ENCODE measurements at places on chromosomes 5 and 9. TPM values are rescaled to one million over a fixed set of nuclear protein-coding genes. Genes with fewer than 3 reads are reported as not detected.

AGXT2 gene
- not detected for total RNA-seq

GRCh38 chr9:35736201-35736633, 3.8 kb downstream of the CREB3 start:
- no peak for DNase-seq
- no peaks in the 10 kb centered on the region for H3K27me3 ChIP-seq
- no peaks in the 10 kb centered on the region for H3K4me1 ChIP-seq
- H3K4me3 ChIP-seq = no peak overlapping the region
- no peak overlapping the region for H3K27ac ChIP-seq
- peaks cover 36% of the 10 kb centered on the region for H3K36me3 ChIP-seq

DNA sequence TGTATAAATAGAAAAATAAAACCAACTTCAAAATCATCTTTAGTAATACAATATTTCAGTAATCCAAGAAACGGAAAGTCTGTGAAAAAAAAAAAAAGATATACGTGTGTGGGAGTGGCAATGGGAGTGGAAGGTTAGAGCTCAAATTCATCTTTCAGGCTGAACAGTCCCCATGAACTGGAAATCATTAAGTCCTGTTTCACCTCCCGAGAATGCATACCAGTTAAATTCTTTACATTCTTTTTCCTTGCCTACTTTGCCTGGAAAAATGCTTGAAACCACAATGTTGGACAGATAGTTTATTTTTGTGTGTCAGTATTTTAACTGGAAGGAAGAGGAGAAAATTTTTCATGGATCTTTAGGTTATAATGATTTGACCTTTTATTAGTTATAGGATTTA, 166.8 kb downstream of the MUSK start:
- H3K36me3 ChIP-seq = no peaks in the 10 kb centered on the region
- no peak overlapping the region for H3K4me3 ChIP-seq
- no peak overlapping the region for H3K27ac ChIP-seq
- H3K27me3 ChIP-seq = no peaks in the 10 kb centered on the region
- no peaks in the 10 kb centered on the region for H3K4me1 ChIP-seq

DNA sequence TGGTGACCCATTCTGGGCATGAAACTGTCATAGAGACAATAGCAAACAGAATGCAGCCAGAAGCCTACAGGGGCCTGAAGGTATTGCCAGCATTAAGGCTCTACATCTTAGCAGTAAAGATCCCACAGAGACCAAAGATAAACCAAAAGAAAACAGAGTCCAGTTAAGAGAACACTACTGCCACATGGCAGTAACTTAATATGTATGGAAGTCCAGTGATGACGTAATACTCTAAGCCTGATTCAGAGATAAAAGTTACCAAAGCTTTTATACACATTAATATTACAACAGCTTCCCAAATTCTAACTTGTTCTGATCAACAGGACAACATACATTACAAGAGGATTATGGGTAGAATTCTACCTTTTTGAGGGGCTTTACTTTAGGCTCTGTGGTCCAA, 371.5 kb downstream of the PRELID2 start:
- H3K4me1 ChIP-seq = no peaks in the 10 kb centered on the region
- no peaks in the 10 kb centered on the region for H3K27me3 ChIP-seq
- no peak overlapping the region for H3K27ac ChIP-seq
- no peak for DNase-seq
- H3K36me3 ChIP-seq = no peaks in the 10 kb centered on the region

DNA sequence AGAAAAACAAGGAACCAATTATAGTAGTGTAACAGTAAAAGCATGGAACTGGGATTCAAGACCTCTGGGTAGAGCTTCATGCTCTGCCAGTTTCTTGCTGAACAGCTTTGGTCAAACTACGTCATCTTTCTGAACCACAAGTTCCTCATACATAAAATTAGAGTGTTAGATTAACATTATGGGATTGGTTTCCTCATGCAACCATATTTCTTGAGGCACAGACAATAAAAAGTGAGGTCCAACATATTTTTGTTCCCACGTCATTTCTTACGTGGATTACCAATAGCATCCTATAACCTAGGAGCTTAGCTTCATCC, 354.8 kb downstream of the TMEM232 start:
- no peaks in the 10 kb centered on the region for H3K27me3 ChIP-seq
- peak; percentile 20 for DNase-seq
- H3K4me3 ChIP-seq = no peak overlapping the region
- no peak overlapping the region for H3K27ac ChIP-seq
- H3K4me1 ChIP-seq = no peaks in the 10 kb centered on the region

All from GM12878 (cell line).